ENCODE measurements at places on chromosomes 2 and 18.

GRCh38 chr2:71619230-71619741 is 165.9 kb downstream of the DYSF start:
- DNase-seq: no peak

- DNase-seq: peak; percentile 44
Measured at GRCh38 chr2:117942551-117942950, 71.3 kb downstream of the CCDC93 start.

DNA sequence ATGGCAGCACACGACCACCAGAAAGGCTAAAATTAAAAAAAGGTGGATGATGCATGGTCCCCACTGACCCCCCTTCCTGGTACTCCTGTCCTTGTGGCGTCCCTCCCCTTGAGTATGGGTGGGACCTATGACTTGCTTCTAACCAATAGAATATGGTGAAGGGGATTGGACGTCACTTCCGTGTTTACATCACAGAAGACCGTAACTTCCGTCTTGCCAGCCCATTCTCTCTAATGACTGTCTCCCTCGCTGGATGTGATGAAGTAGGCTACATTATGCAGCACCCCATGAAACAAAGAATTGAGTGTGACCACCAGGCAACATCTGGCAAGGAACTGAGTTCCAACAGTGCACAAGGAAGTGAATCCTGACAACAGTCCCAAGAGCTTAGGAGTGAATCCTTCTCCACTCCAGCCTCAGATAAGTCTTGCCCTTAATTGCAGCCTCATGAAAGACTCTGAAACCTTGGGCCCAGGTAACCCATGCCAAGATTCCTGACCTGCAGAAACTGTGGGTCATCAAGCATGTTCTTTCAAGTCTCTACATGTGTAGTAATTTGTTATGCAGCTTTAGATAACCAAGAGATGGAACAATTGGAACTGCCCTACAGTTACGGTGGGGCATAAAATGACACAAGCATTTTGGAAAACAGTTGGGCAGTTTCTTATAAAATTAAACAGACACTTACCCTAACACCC is 80.1 kb upstream of the NPAS2 start:
- DNase-seq: no peak

- DNase-seq: no peak
Measured at GRCh38 chr2:146681991-146682390, 1162.8 kb upstream of the ACVR2A start.

GRCh38 chr2:236642584-236643291 is 73.1 kb downstream of the ACKR3 start:
- DNase-seq: peak; percentile 99

- no peak for DNase-seq
Measured at GRCh38 chr2:68653034-68653433, 9.7 kb downstream of the PROKR1 start.

DNA sequence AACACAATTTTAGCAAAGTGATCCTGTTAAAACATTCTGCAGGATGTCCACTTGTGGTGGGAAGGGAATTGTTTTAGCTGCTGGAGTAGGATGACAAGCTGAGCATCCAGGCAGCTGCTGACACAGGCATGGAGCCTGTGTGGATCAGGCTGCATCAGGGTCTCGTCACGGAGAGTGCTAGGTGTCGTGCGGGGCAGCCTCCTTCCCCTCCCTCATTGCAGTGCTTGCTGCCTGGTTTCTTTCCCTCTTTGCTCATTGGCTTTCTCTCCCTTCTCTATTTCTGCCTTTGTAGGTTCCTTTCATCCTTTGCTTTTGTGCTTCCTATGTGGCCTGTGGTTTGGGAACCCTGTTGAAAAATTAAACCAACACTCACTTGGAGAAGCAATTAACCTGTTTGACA is 172.9 kb downstream of the TPGS2 start:
- DNase-seq: no peak

- no peak for DNase-seq
Measured at GRCh38 chr2:187544371-187545080, 9.7 kb downstream of the TFPI start.

DNA sequence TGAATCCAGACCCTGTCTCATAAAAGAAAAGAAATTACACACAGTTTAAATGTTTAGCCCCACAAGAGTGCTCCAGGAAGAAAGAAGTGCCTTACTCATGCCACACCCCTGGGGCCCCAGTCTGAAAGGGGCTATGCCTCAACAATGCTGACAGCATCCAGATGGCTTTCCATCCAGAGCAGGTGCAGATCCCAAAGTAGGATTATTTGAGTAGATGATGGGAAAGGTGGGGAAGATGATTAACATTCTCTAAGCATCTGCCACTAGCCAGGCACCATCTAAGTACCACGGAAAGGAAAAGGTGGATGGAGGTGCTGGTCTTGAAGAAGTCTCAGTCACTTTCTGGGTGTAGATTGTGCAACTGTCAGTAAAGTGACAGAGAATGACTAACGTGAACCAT is 16.3 kb downstream of the DPYSL5 start:
- no peak for DNase-seq

DNA sequence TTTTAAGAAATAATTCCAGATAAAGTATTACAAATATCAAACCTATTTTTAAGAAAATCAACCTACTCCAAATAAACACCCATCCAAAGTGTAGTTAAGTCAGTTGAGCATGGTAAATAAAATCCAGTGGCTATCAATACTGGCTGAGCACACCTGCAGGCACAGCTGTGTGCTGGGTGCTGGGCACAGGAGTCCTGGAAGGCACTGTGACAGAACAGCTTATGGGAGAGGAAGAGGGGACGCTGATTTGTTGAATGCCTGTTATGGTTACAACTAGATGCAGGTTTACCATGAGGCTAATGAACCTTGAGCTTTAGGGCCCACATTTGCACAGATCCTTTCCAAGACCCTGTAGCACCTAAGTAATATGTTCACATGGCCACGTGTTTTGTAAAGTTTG is 202.7 kb downstream of the MTX2 start:
- DNase-seq: no peak

DNA sequence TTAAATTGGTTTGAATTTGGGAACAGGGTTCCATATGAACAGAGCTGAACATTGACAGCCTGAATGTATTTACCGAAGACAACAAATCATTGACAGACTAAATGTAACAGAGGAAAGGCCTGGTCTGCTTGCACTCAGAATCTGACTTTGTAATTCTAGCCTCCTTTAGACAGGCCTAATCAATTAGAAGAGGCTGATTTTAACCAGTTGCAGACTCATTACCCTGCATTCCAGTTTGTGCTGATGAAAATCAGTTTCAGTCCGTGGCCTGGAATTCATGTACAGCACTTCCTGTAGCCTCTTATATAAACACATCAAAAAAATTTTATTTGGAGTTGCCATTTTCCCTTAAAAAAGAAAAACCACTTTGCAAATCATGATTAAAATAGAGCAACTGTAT is 93.1 kb upstream of the ZFP36L2 start:
- no peak for DNase-seq

GRCh38 chr2:75406131-75406581 is 154.6 kb downstream of the EVA1A start:
- DNase-seq: no peak

GRCh38 chr2:237314198-237314597 is 99.8 kb downstream of the COL6A3 start:
- DNase-seq: no peak

GRCh38 chr2:104845946-104846785 is 7.7 kb upstream of the POU3F3 start:
- no peak for DNase-seq

DNA sequence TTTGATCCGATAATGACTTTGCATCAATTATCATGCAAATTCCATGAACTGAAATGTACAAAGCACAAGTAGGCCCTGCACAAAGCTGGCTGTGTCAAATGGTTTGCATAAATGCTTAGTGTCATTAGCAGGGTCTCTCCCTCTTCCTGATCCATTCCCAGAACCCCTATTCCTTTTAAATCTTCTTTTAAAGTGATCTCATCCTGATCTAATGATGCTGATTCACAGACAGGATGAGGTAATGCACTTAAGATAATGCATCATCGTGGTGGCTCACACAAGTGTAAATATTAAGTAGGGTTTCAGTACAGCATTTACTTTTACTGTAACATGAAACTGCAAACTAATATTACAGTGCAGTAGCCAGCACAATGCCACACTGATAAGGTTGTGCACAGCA is 304.8 kb upstream of the SOX11 start:
- no peak for DNase-seq

GRCh38 chr2:58448065-58448507 is 207.0 kb upstream of the FANCL start:
- DNase-seq: peak; percentile 80

- peak; percentile 90 for DNase-seq
Measured at GRCh38 chr2:218569038-218569431, 396 bp downstream of the CNOT9 start.

DNA sequence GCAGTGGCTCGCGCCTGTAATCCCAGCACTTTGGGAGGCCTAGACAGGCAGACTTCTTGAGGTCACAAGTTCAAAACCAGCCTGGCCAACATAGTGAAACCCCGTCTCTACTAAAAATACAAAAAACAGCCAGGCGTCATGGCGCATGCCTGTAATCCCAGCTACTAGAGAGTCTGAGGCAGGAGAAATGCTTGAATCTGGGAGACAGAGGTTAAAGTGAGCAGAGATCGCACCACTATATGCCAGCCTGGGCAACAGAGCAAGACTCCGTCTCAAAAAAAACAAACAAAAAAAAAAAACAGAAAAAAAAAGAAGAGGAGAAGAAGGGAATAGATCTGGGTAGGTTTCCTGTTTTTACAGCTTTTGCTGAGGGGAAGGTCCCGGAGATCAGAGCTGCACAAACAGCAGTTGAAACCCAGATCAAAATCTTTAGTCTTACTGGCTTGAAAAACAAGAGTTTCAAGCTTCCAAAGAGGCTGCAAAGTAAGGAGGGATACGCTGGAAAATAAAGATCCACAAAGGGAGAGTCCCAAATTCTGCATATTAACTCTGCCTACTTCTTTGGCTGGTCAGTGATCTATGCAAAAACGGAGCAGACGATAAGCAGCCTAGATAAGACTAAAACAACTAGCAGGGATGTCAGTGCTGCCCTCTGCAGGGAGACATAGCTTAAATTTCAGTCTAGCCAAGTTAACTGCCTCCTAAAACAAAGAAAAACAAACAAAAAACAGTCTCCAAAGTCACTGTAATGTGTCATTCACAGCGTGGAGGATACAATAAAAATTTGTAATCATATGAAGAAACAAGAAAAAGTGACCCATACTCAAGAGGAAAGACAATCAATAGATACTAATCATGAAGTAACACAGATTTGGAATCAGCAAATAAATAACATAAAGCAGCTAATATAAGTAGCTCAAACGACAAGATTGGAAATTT is 74.1 kb downstream of the TLK1 start:
- DNase-seq: peak; percentile 69

DNA sequence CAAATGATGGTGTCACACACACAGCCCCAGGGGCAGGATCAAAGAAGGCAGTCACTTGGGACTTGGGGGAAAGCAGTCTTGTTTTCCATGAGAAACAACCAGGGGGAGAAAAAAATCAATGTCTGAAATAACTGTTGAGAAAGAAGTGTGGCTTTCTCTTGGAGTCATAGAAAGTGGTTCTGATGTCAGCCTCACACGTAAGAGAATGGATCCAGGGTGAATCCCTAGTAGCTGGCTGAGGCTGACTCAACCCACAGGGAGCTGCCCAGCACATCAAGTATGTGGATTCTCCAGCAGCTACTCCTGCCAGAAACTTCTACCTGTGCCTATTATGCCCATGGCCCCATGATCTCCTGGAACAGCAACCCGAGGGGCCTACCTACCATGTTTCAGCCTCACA is 33.6 kb upstream of the ZBTB7C start:
- DNase-seq: peak; percentile 71

GRCh38 chr18:58592223-58593214 is 36.4 kb downstream of the ALPK2 start:
- no peak for DNase-seq

DNA sequence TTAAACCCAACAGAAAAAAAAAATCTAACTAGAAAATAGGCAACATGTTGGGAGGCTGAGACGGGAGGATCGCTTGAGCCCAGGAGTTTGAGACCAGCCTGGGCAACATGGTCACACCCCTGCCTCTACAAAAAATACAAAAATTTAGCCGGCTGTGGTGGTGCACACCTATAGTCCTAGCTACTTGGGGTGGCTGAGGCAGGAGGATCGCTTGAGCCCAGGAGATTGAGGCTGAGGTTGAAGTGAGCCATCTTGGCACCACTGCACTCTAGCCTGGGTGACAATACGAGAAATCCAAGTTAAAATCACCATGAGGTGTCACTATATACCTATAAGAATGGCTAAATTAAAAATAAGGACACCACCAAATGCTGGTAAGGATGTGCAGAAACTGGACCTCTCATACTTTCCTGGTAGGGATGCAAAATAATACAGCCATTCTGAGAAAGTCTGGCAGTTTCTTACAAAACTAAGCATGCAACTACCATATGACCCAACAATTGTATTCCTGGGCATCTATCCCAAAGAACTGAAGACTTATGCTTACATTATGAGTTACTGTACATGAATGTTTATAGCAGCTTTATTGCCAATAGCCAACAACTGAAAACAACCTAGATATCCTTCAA is 2.2 kb downstream of the SEPTIN10 start:
- DNase-seq: peak; percentile 87

DNA sequence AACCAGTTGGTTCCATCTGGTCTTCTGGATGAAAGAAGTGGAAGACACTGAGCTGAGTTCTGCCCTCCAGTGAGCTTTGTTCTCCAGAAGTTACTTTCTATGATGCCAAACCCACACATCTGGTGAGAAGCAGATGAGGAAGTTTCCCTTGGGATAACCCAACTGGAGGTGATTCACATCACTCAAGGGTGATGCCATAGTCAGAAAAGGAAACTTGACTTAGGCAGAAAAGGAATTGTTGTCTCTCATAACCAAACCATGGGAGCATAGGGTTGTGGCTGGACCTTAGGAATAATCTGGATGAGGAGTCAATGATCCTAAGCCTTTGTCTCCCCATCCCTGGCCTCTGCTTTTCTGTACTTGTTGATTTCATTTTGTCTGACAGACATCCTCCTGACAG is 43.7 kb downstream of the CDC42EP3 start:
- DNase-seq: peak; percentile 93

DNA sequence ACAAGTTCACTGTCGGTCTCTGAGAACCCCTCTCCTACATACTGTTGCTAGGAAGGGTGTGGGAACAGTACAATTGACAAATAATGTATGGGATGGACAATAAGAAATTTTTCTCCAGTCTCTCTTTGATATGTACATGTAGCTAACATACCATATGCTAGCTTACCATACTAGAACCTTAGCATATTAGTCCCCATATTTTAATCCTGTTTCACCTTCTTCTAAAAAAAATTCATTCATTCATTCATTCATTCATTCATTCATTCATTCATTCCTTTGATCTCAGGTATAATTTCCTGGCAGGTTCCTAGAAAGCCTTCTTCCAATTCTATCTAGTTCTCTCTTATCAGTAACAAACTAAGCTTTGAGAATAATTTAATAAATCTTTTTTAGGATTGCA is 62.2 kb downstream of the TTC21B start:
- DNase-seq: no peak

Data from GM23248 (cell line).